ENCODE measurements at places on chromosomes 13 and 19. TPM values are rescaled to one million over a fixed set of nuclear protein-coding genes. Genes with fewer than 3 reads are reported as not detected.
A peak's percentile ranks its signal among the peaks of the same experiment; 100 is the strongest.

DNA sequence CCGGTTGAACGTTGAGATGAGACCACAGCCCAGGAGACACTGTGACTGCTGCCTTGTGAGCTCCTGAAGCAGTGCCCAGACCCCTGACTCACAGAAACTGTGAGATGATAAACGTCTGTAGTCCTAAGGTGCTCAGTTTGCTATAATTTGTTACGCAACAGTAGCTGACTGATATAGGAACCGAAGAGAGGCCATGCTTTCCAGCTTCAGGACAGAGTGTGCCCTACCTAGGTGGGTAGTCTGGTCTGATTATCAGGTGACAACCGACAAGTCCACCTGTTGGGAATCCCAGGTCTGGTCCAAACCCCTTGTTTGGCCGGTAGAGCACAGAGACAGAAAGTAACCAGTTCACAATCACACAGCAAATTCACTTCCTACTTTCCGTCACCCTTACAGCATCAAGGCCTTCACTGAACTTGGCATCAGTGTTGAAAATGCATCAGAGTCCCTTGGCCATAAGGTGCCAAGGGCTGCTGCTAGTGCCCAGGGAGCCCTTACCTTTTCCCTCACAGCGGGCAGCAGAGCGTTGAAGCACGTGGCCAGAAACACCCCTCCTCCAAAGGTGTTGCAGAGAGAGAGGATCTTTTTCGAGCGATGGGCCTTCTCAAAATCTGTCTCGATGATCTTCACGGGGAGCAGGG lies 3.1 kb downstream of the SLC39A3 start:
- no peak for DNase-seq

The ANGPTL8 gene
- not detected for total RNA-seq

The TGFBR3L gene
- not detected for total RNA-seq

- DNase-seq, result peak; percentile 68
Measured at GRCh38 chr19:45526143-45526542, 18.9 kb downstream of the VASP start.

DNA sequence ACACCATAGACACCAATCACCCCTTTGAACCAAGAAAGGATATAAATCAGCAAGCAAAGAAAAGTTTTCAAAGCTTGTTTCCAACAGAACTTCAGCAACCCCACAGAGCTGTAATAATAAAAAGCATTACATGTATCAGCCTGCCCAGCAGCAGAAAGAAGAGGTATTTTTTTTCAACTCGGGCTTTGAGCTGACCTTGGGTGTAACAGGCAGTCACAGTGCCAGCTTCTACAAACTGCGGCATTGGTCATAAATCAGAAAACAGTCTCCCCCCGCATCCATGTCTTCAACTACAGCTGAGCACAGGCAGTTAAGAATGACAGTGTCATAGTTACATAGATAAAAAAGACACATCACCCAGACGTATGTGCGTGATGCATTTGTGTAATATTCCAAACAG lies 671.0 kb upstream of the SLITRK1 start:
- DNase-seq, result no peak

DNA sequence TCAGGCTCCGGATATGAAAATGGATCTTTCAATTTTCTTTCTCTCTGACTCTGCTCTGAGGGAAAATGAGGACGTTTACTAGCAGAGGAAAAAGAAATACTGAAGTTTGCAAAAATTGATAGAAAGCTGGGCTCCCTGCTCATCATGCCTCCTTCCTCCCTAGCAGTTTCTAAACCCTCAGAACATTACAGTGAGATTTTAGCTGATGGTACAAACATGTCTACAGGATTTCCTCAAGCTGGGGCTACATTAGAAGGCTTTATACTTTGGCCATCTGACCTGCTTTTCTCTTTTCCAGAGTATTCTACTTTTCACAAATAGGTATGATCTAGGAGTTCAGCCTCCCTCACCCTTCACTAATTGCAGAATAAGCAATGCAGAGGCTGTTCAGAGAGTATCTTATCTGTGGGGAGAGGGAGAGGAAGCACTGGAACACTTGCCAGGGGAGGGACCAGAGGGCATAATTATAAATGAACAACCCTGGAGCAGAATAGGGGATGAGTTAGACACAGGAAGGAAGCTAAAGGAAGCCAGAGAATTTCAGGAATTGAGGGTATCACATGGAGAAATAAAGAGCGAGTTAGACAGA lies 30.0 kb downstream of the CEACAM1 start:
- no peak for DNase-seq

The TMEM255B gene
- 1.1 TPM for total RNA-seq

DNA sequence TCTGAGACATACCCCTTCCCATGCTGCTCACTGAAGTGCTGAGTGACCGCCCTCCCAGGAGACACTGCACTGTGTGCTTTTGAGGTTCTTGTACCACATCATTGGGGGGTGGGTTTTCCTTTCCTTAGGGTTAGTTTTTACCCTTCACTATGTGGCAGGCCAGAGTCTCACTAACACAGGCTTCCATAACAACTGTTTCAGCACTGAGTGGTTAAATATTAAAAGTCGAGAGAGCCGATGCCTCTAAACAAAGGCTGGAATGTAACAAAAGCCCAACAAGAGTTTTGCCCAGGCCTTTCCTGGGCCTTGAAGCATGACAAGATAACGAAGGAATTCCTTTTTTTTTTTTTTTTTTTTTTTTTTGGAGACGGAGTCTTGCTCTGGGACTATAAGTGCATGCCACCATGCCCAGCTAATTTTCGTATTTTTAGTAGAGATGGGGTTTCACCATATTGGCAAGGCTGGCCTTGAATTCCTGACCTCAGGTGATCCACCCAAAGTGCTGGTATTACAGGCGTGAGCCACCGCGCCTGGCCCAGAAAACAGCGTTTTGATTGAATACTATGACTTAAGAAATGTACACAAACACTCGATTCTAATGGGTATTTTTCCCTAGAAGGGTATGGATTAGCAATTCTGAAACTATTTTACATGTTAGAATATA lies 46.5 kb downstream of the ZNF823 start:
- DNase-seq, result no peak

DNA sequence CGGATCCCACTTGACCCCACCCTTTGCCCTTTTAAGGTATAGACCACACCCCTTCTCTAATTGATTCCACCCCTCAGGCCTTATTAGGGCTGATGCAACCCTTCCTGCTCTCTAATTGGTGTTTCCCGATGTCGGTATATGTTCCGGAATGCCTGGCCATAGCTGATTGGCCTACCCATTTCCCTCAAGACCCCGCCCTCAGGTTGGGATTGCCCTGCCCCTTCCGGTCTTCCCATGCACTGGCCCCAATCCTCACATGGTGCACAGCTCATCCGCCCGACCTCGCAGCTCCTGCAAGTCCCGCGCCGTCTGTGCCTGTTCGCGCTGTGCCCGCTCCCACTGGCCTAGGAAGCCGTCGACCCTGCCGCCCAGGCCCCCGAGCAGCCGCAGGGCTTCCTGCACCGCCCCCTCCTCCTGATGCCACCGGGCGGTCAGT lies 18.1 kb downstream of the TSKS start:
- no peak for DNase-seq

- DNase-seq, result peak; percentile 13
Measured at GRCh38 chr19:41707871-41708371, 505 bp upstream of the CEACAM5 start.

DNA sequence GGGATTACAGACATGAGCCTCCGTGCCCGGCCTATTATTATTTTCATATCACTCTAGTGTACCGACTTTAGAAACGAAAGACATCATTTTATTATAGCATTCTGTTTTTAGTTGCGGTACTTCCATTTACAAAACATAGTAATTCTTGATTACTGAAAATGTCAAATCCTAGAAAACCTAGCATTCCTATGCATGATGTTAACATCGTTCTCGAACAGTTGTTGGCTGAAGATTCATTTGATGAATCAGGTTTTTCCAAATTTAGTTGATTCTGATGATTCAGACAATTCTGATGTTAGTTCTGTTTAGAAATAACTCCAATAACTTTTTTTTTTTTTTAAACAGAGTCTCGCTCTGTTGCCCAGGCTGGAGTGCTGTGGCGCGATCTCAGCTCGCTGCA lies 11.5 kb upstream of the MTRF1 start:
- DNase-seq, result no peak

DNA sequence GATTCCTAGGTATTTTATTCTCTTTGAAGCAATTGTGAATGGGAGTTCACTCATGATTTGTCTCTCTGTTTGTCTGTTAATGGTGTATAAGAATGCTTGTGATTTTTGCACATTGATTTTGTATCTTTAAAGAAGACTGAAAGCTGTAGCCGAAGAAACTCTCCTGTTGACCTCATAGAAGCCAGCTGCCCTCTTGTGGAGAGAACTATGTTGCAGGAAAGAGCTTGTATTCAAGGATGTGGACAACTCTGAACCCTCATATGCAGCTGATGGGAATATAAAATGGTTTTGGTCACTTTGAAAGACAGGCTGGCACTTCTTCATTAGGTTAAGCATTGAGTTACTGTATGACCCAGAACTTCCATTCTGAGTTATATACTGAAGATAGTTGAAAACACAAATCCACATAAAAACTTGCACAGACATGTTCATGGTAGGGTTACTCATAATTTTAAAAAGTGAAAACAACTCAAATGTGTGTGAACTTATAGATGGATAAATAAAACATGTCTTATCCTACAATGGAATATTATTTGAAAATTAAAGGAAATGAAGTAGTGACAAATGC lies 65.8 kb upstream of the SLITRK6 start:
- DNase-seq, result no peak

GRCh38 chr19:40744554-40745401 lies 5.5 kb downstream of the ACTMAP start:
- no peak for DNase-seq

- DNase-seq, result no peak
Measured at GRCh38 chr13:40681341-40682146, 15.1 kb upstream of the FOXO1 start.

DNA sequence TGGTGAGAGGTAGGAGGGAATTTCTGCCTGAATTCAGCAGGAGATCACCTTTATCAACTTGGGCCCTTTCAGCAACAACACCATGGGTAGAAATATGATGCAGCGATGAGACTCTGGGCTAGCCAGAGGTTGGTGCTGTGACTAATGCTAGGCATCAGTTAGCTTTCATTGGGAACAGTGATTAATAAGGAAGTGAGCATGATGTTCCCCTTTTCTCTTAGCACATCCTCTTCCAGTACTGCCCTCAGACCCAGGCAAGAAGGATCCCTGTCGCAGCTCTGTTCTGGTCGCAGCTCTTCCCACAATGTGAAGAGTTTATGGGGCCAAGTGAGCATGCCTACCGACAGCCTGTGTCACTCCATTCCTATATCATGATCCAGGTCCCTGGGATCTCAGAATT lies 100.5 kb downstream of the FLT1 start:
- no peak for DNase-seq

DNA sequence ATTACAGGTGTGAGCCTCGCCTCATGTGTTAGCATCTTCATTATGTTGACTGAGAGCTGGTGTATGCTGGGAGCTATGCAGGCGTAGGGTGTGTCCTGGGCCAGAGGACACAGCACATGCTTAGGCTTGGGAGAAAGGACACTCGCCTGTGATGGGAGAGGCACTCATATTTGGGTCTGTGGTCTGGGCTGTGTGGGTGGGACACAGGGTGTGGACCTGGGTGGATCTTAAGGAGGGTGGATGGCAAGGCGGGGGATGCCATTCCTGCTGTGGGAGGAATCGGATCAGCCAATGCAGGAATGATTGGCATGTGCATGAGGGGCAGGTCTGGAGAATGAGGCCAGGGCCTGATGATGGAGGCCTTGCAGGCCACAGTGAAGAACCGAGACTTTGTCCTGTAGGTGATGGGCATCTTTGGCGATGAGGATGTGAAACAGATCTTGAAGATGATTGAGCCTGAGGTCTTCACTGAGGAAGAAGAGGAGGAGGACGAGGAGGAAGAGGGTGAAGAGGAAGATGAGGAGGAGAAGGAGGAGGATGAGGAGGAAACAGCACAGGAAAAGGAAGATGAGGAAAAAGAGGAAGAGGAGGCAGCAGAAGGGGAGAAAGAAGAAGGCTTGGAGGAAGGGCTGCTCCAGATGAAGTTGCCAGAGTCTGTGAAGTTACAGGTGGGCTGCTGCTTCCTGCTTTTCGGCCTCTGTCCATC lies 55.4 kb downstream of the RYR1 start:
- no peak for DNase-seq

GRCh38 chr13:104170980-104171555 lies 1104.9 kb upstream of the SLC10A2 start:
- DNase-seq, result no peak

The LSR gene
- total RNA-seq, result 211 TPM

DNA sequence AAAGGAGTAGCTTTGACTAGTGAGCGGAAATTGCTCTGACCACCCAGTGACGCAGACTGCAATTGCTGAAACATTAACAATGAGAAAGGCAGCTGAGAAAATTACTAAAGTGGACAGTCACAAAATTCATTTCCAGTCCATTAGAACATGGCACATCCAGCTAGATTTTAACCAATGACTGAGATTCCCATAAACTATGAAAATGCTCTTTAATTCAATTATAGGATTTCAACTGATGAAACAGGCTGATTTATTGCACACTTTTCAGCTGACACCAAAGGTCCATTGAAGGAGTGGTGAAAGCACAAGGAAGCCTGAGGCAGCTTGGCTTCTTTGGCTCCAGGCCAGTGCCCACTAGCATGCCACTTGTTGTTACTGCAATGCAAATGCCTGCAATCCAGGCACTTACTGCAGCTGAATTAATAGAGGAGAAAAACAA lies 933.4 kb downstream of the SLITRK6 start:
- DNase-seq, result no peak

GRCh38 chr13:41006978-41007743 lies 12.0 kb downstream of the ELF1 start:
- no peak for DNase-seq

DNA sequence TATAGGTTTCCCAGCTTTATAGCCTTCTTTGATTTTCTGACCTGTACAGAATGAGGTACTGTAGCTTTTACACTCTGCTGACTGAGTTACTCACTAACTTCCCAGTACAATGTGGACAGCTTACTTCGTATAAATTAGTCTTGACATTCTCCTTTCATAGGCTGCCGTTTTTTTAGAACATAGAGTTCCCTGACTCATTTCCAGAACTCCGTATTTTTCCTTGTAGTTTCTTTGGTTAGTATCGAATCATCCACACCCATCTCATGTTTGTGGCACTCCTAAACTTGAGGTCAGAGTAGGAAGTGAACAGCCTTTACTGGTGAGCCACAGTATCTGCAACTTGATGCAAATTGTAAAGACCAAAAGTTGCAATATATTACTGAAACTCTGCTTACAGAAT lies 303.9 kb downstream of the SLITRK5 start:
- no peak for DNase-seq

DNA sequence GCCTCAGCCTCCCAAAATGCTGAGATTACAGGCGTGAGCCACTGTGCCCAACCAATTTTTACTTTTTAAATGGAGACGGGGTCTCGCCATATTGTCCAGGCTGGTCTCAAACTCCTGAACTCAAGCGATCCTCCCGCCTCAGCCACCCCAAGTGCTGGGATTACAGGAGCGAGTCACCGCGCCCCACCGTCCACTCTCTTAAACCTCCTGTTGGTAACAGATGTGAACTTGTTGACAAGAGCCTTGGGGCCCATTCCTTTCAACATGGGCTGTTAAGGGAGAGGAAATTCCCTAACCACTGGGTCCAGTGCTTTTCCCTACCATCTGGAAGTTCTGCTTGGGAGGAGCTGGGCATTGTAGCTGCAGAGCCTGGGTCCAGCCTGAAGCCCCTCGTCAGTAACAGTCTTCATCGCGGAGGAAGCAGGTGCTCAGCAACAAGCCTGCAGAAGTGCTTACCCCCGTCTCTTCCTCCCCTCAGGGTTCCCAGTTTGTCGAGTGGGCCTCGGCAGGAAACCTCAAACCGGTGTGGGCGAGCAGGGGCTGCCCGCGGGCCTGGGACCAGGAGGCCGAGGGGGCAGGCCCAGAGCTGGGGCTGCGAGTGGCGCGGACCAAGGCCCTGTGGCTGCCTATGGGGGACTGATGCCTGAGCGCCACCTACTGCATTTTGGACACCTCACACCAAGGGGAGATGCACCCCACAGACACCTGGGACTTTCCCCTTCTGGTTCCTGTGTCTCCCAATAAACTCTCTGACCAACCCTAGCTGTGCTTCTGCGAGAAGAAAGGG lies 4.0 kb upstream of the FLT3LG start:
- peak; percentile 72 for DNase-seq
